Spinal cord (tissue), 10 donors: ENCODE measurements at places on chromosomes 6 and 20. TPM values are rescaled to one million over a fixed set of nuclear protein-coding genes. Genes with fewer than 3 reads are reported as not detected.

- no peak for DNase-seq
Measured at GRCh38 chr6:125717120-125717731, 32.2 kb upstream of the HEY2 start.

- DNase-seq: no peak
Measured at GRCh38 chr6:87897663-87898062, 150.0 kb upstream of the SPACA1 start.

Gene SMPD2
- polyA plus RNA-seq: 9.7 TPM

- no peak for DNase-seq
Measured at GRCh38 chr20:21901470-21902275, 196.2 kb downstream of the PAX1 start.

Gene HTR1E
- 1.7 TPM for polyA plus RNA-seq

Gene ELOVL2
- polyA plus RNA-seq: 56.7 TPM

Gene WFDC5
- polyA plus RNA-seq: 0.33 TPM

- DNase-seq: no peak
Measured at GRCh38 chr20:19813846-19814640, 56.0 kb downstream of the RIN2 start.

DNA sequence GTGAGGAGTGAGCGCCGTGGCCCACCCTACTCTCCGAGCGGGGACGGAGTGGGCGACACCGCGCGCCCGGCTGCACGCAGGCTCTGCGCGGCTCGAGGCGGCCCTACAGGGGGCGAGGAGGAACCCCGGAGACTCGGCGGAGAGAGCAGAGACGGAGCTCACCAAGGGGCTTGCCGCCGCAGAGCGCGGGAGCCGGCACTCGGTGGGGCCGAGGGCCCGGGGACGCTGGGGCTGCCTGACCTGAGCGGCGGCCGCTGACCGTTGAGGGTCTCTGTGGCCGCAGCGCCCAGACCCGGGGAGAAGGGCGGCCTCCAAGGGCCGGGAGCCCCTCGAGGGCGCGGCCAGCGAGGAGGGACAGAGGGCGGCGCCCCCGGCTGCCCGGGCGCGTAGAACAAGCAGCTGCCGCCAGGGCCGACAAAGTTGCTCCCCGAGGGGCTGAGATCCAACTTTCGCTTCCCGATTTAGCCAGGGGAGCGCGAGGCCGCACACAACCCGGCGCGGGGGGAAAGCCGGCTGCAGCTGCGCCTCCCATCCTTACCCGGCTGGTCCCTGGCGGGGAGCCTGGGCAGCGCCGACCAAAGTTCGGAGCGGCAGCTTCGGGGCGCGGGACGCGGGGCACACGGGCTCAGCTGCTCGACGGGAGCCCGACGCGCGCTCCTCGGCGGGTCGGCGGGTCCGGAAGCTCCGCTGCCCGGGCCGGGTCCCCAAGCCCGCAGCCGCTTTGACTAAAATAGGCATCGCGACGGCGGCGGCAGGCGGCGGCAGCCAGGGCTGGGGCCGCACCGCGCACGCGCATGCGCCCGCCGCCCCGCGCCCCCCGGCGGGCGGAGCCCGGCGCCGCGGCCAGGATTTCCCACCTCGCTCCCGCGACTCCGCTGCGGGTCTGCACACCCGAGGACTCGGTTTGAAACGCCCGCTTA lies 43.1 kb downstream of the POPDC3 start:
- no peak for DNase-seq

GRCh38 chr6:100347901-100348550 lies 116.7 kb downstream of the SIM1 start:
- DNase-seq: no peak

- no peak for DNase-seq
Measured at GRCh38 chr20:53706008-53706465, 112.4 kb upstream of the ZNF217 start.

GRCh38 chr6:117911150-117911549 lies 4.1 kb downstream of the SLC35F1 start:
- DNase-seq: no peak

- no peak for DNase-seq
Measured at GRCh38 chr6:423799-424345, 32.3 kb downstream of the IRF4 start.

GRCh38 chr20:10648651-10649050 lies 25.1 kb downstream of the JAG1 start:
- DNase-seq: no peak

DNA sequence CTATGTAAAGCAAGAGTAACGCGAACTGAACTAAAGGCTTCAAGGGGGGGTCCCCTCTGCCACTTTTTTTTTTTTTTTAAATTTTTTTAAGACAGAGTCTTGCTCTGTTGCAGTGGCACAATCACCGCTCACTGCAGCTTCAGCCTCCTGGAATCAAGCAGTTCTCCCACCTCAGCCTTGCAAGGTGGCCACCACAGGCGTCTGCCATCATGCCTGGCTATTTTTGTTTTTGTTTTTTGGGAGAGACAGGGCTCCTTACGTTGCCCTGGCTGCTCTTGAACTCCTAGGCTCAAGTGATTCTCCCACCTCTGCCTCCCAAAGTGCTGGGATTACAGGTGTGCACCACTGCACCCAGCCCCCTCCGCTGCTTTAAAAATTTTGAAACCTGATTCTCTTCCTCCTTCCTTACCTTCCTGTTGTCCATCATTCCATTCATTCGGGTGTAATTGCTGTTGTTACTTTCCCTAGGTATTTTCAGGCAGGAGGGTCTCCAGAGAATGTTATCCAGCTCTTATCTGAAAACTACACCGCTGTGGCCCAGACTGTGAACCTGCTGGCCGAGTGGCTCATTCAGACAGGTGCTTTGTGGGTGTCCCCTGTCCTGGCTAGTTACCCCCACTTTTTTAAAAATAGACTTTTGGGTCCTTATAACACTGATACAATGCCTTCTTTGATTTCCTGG lies 5.4 kb downstream of the NELFCD start:
- DNase-seq: no peak

Gene ENPP3
- 1.8 TPM for polyA plus RNA-seq
